ENCODE measurements at places on chromosomes 13 and 19.

GRCh38 chr19:28258829-28259228 is 954.1 kb downstream of the UQCRFS1 start:
- DNase-seq: no peak

DNA sequence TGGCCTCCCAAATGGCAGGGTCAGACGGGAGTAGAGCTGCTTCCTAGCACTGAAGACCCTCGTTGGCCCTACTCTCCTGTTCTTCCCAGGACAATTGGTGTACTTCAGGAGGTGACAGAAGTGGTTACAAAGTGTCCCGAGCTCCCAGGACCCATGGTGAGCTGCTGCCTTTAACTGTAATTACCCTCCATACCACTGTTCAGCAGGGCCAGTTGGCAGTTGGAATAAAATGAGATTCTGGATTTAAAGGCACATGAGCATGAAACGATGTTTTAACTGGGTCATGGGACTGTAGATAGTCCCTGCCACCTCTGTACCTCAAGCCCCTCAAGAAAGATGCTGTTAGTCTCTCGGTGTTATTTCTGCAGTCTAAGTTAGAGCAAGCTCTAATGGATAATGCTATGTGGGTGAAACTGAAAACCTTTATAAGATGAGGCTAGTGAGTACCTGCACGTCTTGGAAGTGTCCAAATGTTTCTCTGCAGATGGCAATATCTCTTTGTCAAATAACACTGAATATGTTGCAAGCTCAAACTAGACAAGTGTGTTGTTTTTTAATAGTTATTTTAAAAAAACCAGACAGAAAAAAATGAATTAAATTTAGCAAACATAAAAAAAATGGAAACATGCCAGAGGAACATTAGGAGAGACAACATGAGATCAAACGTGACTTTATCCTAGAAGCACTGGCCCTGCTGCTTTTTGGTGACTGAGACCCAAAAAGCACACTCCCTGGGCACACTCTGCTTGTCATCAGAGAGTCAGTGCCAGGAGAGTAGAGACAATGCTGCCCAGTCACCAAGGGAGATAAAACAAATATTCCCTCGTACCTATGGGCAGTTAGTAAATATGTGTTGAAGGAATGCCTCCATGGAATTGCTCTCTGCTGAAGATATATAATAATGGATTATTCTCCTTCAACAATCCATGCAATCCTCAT is 266.3 kb downstream of the LMO7 start:
- no peak for DNase-seq

DNA sequence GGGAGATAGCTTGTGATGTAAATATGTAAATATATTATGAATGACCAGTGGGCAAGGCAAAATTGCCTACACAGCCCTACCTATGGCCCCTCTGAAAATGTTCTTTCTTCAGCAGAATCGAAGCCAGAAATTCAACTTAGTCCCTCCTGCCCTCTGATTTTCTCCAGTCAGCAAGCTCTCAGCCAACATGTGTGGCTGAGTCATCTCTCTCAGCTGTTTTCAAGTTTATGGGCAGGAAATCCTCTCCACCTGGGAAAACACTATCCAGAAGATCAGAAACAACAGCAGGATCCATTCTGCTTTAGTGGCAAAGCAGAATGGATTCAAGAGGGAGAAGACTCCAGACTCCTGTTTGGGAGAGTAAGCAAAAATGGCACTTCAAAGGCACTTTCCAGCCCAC is 8.9 kb upstream of the ZNF527 start:
- DNase-seq: no peak

- DNase-seq: no peak
Observed at GRCh38 chr13:70884196-70884595, 775.9 kb upstream of the KLHL1 start.

DNA sequence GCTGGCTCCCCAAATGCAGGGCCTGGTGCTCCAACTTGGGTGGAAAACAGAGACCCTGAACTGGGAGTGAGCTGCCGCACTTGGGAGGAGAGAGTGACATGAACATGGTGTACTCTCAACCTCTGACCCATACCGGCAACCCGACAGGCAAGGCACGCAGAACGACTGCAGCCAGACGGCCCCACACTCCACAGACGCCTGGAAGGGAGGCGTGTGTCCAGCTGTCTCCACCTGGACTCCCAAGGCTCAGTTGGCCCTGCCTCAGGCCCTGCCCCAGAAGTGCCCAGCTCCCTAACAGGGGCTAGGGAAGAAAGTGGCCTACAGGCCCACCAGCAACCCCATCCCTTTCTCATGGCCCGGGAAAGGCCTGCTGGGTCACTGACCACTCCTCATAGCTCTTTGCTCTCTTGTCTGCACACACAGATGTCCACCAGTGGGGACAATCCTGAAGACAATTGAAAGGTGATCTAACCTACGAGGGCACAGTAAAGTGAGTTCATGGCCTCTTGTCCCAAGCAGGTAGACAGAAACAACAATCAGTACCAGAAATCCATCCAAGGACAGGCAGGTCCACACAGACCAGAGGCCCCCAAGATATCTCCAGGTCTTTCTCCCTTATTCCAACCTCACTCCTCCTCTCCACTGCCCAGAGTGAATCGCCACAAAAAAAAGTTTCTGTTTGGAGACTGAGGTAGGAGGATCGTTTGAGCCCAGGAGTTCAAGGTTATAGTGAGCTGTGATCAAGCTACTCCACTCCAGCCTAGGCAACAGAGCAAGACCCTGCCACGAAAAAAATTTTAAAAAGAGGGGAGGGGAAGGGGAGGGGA is 28.2 kb downstream of the ELL start:
- DNase-seq: no peak
